Adrenal gland (tissue), 19 donors: ENCODE measurements at places on chromosomes 11 and 22.

GRCh38 chr11:15073361-15074205 is at the start of gene CALCB:
Gene CALCB (plus strand): TSS chr11:15073593. CDS start chr11:15074719, 1,126 bp downstream.
- DNase-seq = no peak

- DNase-seq = no peak
Measured at GRCh38 chr11:65553301-65554001, 4.7 kb downstream of the LTBP3 start.

GRCh38 chr22:45781459-45781858 is 109.8 kb downstream of the ATXN10 start:
- DNase-seq = no peak

DNA sequence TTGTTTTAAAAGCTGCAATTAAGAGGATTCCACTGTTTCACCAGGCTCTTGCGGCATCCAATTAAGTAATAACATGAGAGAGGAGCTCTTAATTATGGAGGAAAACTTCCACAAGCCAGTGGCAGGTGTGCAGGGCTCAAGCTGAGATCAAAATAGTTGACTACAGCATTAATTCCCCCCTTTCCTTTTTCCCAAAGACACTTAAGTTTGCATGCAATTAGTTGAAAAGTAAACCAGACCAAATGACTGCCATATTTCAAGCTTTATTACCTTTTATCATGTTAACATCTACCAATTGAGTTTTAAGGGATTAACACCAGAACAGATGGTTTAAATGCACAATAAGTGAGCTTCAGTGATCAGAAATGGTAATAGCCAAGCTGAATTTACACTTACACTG is 32.1 kb downstream of the FAM168A start:
- DNase-seq = no peak

- DNase-seq = no peak
Measured at GRCh38 chr11:22454461-22455090, 116.4 kb downstream of the SLC17A6 start.

DNA sequence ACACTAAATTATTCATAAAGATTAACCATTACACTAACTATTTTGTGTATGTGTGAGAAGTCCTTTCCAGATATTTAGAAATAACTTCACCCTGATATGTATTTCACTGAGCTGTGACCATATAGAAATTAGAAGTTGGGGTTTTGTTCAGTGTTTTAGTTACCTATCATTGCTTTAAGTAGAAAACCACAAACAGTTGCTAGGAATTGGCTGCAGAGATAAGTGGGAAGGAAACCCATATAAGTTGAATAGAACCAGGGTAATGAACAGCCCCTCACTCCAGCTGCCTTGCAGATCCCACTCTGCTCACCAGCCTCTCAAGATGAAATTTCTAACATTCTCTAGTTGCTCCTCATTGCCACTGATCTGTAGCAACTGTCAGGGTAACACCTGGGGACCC is 10.3 kb downstream of the SRSF8 start:
- no peak for DNase-seq

DNA sequence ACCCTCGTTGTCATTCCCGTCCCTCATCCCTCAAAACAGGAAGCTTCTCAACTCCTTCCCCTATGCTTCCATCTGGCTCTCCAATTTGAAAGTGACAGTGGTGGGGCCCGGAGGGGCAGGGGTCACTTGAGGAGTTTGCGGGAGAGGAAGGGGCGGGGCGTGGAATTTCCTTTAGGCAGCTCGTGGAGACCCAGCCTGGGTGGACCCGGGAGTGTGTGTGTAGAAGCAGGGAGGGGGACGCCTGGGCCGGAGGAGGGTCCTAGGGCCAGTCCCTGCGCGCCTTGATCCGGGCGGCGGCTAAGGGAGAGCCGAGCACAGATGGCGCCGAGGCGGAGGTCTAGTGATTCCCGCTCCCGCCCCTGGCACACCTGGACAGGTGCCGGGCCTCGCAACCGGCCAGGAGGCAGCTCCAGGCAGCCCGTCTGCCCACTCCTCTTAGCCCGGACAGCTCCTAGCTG is 7.8 kb upstream of the PAX6 start:
- DNase-seq = no peak

- DNase-seq = peak; percentile 64
Measured at GRCh38 chr11:64186492-64187165, 658 bp downstream of the STIP1 start.

GRCh38 chr22:48825802-48826520 is 1001.7 kb downstream of the BRD1 start:
- no peak for DNase-seq

- DNase-seq = no peak
Measured at GRCh38 chr11:20017320-20017719, 143.0 kb downstream of the DBX1 start.

GRCh38 chr11:131899950-131900580 is 529.6 kb downstream of the NTM start:
- no peak for DNase-seq

DNA sequence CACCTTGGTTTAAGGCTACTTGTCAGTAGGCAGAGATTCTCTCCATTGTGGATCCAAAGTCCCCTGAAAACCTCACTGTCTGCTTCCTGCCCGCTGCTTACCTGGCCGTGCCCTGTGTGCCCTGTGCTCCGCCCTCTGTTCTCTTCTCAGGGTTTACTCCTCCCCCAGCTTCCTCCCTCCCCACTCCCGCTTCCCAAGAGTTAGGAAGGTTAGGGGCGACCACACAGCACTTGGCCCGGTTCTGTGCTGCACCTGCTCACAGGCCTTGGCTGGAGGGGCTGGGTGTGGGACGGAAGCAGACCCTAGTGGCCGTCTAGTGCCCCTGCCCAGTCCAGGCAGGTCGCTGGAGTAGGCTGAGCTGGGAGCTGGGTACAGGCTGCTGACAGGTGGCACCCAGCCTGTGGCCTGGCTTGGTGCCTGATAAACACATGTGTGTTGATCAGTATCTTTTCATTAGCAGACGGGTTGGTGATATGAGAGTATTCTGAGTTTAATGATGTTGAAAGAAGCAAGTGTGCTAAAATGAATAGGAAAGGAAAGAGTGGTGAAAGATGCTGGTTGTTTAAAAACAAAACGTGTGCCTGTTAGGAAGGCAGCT is 40.5 kb downstream of the GRAMD4 start:
- DNase-seq = no peak

- no peak for DNase-seq
Measured at GRCh38 chr11:113487622-113488021, 12.4 kb upstream of the DRD2 start.

DNA sequence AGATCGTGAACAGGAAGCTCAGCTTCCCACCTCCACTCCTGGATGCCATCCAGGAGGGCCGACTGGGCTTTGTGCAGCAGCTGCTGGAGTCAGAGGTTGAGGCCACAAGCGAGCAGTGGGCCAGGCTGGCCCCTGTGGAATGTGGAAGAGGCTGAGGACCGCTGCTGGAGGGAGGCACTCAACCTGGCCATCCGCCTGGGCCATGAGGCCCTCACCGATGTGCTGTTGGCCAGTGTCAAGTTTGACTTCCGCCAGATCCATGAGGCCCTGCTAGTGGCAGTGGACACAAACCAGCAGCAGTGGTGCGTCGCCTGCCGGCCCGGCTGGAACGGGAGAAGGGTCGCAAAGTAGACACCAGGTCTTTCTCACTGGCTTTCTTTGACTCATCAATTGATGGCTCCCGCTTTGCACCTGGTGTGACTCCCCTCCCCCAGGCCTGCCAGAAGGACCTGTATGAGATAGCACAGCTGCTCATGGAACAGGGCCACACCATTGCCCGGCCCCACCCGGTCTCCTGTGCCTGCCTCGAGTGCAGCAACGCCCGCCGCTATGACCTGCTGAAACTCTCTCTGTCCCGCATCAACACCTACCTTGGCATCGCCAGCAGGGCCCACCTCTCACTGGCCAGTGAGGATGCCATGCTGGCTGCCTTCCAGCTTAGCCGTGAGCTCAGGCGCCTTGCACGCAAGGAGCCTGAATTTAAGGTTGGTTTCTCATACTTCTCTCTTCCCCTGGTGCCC is 24.9 kb downstream of the ART5 start:
- DNase-seq = no peak

DNA sequence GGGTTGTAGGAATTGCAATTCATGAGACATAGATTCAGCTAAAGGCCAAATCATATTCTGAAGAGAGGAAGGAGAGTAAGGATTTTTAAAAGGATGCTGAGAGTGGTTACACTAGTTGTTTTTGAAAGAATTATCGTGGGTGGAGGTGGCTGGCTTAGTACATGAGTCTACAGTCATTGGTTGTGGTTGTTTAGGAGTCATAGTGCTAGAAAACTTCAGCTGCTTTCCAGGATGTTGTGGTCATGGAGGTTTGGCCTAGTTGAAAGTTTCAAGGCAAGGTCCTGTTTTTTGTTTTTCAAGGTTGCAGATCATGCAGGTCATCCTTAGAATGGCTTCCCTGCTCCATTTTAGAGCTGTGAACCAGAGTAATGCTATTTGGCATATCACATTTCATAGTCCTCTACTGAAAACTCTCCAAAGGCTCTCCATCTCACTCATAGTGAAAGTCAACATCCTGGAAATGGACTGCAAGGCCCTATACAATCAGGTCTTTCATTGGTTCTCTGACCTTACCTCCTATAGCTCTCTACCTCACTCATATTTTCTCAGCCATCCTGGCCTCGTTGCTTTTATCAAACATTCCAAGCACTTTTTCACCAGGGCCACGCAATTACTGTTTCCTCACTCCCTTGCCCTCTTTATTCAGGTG is 26.1 kb upstream of the ZBTB44 start:
- no peak for DNase-seq

- DNase-seq = peak; percentile 67
Measured at GRCh38 chr11:59756845-59757244, 1.7 kb downstream of the STX3 start.

GRCh38 chr11:30451167-30451566 is 128.3 kb downstream of the ARL14EP start:
- no peak for DNase-seq

GRCh38 chr11:121452609-121453150 is at the start of gene SORL1-AS1:
Gene SORL1-AS1 (minus strand): TSS chr11:121452967.
- DNase-seq = no peak

DNA sequence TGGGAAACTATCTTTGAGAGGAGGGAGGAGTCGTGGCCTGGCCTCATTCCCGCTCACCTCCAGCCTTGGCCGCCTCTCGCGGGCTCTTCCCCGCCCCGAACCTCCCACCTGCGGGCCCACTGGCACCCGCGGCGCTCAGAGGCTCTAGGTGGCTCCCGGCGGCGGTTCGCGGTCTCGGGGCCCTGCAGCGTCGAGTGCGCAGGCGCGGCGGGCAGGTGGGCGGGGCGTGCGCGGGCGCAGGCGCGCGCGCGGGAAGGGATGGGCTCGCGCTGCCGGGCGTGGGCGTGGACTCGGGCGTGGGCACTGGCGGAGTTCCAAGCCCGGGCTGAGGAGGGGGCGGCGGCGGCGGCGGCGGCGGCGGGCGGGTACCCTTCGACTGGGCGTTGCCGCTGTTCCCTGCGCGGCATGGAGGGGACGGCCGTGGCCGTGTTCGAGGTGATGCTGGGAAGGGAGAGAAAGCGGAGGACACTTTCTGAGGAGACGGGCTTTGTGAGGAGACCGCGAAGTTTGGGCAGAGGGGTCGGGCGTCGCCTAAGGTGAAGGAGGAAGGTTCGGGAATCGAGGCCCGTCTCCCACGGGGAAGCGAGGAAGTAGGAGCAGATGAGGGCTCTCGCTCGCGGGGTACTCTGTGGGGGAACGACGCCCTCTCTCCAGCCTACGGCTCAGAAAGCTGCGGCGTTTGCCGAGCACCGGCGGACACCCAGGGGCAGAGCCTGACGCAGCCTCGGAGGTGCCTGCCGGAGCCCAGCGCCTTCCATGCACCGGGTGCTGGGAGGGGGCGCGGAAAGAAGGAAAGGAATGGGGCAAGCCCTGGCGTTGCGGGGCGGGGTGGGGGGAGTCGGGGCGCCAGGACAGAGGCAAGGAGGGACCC is 15.7 kb upstream of the SPTBN2 start:
- DNase-seq = peak; percentile 84

DNA sequence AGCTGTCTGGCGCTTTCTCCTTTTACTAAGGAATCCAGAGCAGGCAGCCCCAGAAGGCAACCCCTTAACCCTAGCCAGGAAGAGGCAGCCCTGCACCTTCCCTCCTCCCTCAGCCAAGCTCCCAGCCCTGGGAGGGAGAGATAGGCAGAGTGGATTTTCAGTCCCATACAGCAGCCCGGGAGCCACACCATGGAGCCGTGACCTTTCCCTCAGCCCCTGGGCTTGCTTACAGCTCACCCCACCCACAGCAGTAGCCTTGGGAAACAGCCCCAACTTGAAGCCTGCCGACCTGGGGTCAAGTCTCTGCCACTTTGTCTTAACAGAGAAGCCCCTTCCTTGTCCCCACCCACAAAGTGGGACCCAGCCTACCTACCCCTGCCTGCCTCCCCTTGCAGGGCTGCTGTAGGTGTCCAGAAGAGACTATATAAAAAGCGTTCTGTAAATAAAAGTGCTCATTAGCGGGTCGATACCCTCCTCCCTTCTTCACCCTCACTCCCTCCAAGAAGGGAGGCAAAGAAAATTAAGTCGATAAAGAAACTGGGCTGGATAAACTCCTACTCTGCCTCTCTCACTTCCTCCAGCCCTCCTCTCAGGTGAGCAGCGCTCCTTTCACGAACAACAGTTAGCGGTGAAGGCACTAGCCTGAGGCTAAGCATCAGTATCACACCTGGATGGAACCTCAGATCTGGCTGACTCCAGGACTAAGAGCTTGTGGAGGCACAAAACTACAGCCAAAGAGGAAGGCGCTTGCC is 4.2 kb downstream of the TST start:
- no peak for DNase-seq

DNA sequence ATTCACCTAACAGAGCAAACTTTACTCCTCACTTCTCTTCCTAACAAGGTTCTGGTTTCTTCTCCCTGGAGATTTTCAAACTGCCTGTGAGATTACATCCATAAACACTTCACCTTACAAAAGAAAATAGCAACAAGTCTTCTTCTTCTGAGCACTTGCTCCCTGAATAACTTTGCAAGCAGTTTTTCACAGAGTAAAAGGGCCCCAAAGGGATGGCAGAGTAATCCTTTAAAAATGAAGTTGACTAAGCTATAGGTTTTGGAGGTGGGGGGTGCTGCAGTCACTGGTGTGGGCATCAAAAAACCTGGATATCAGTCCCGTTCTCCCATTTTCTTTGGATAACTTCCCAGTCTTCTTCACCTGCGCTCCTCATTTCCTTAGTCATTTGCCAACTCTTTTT is 484.9 kb downstream of the MIAT start:
- DNase-seq = no peak

DNA sequence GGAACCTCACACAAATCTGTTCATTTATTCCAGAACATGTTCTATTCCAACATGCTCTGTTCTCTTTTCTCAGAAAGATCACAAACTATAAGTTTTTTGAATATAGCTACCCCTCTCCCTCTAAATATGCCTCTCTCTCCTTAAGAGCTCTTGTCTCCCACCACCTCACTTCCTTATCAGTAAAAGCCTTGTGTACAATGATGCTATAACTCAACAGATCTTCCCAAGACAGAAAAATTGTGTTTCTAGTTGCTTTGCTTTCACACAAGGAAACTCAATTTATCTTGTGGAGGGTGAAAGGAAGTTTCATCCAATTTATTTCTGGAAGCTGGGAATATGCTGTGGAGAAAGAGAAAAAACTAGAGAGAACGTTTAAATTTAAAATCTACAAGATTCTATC is 64.4 kb downstream of the FAM76B start:
- no peak for DNase-seq

GRCh38 chr11:99037057-99037456 is 16.3 kb downstream of the CNTN5 start:
- DNase-seq = no peak

GRCh38 chr11:103047837-103048236 is 44.1 kb downstream of the DCUN1D5 start:
- no peak for DNase-seq
